Cortex of kidney (tissue), 1 donor: ENCODE measurements at places on chromosomes 2 and 18.

DNA sequence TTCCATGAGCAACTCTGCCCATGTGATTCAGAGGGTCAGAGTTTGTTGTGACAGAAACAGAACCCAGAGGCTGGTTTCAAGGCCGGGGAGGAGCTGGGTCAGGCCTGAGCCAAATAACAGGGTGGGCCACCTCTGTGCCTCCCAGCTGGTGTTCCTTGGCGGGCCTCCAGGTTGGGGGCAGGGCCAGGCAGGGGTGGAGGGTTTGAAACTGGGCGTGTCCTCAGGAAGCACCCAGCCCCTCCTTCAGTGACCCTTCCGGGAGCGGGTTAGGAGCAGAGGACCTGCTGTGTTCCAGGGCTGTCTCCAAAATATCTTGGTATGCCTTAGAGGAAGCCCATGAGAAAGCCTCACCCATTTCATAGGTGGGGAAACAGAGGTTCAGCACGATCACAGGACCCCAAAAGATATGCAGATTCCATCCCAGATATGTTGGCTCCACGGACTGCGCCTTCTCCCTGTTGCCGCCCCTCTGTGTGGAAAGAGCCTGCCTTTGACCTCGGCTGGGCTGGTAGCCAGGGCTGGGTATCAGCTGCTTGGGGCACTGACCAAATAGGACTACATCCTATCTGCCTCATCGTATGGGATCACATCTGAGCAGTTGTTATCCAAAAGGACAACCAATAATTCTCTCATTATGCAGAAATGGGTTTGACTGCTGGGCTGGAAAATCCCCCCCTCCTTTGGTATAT, 74.8 kb upstream of the GLI2 start:
- DNase-seq = no peak

- no peak for DNase-seq
Measured at GRCh38 chr2:46194856-46195255, 102.4 kb upstream of the EPAS1 start.

GRCh38 chr2:156490466-156490840, 54.3 kb downstream of the GPD2 start:
- DNase-seq = no peak

DNA sequence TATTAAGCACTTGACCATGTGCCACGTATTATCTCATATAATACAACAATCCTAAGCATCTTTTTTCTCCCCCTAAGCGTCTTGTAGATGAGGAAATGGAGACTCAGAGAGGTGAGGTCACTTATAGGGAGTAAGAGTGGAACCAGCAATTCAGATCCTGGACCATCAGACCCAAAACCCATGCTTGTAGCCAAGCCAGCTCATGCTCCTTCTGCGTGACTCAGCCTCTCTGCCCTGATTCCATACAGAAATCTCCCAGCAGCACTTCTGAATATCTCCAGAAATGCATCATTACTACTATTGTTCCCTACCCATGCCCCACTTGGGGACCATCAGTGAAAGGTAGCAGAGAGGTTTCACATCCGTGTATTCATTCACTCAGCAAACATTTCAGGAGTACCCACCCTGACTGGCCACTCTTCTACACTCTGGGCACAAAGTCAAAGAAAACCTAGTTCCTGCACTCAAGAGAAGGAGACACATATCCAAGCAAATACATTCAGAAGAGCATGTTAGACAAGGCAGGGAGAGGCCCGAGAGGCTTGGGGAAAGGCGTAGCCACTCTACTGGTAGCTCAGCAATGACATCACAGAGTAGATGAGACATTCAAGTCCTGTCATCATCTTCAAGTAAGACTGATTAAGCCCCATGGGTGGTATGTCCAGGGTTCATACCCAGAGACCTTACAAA, 141.9 kb downstream of the MTCL1 start:
- no peak for DNase-seq

DNA sequence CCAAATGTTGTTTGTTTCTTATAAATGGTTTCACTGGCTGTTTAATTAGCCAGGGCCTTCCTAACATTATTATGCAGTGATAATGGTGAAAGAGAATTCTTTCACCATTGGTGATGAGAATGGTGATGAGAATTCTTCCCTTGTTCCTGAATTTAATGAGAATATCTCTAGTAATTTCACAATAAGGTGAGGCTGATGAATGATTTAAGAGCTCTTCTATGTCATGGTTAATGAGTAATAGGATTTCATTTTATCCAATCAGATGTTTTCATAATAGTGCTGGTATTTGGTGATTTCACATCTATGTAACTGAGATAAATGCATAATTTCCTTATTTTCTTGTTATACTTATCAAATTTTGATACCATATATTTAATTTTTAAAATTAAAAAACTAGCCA, 535.7 kb upstream of the ZEB2 start:
- DNase-seq = no peak

DNA sequence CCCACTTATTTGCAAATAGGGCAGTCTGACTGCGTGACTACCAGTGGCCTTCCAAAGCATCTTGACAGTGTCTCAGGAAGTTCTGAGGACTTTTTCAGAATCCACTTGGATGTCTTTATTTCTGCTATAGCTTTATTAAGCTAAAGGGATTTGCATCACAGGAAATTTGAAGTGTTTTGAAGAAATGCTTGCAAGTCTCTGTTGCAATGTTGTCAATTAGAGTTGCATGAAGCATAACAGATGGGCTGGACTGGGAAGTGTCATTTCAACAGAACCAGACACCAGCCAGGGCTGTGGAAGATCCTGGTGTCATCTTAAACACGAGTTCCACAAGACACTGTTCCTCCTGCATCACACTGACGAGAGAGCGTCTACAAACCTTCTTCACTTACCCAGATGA, 224.5 kb downstream of the EN1 start:
- no peak for DNase-seq

GRCh38 chr2:23697256-23698075, 229.5 kb downstream of the ATAD2B start:
- no peak for DNase-seq

- DNase-seq = no peak
Measured at GRCh38 chr2:118823633-118824032, 23.8 kb downstream of the EN1 start.

GRCh38 chr2:238345297-238345968, 25.1 kb downstream of the TRAF3IP1 start:
- DNase-seq = no peak

DNA sequence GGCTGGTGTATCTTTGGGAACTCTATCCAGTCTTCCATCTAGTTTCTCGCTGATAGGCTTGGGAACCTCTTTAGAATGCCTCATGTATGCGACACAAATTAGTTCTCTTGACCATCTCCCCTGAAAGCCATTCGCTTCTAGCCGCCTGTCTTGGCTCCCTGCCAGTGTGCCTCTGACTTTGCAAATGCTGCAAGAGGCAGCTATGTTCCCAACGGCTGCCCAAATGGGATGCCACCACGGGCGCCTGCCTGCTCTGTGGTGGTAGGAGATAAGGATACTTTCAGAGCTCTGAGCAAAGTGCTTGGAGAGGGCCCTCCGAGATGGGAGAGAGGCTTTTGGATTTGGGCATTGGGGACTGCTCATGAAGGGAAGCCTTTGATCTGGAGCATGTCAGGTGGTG, 77.7 kb upstream of the IGFBP5 start:
- DNase-seq = no peak

- DNase-seq = no peak
Measured at GRCh38 chr2:20491739-20492531, 45.1 kb downstream of the RHOB start.

DNA sequence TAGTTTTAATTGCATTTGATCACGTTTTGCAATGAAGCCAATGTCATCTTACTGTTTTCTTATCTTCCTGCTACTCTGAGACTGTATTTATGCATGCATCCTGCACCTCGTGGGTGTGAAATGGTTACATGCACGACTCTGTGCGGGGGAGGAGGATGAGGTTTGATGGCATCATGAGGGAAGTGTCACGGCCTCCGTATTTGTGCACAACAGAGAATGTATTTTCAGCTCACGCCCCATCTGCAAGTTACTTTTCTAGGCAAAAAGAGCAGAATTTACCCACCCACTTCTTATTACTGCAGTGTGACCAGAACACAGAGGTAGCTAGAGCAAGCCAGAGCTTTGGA, 145.1 kb downstream of the TDRD15 start:
- DNase-seq = no peak

GRCh38 chr2:101689114-101689825, 8.2 kb upstream of the MAP4K4 start:
- no peak for DNase-seq

GRCh38 chr2:156087875-156088274, 244.6 kb downstream of the NR4A2 start:
- DNase-seq = no peak

DNA sequence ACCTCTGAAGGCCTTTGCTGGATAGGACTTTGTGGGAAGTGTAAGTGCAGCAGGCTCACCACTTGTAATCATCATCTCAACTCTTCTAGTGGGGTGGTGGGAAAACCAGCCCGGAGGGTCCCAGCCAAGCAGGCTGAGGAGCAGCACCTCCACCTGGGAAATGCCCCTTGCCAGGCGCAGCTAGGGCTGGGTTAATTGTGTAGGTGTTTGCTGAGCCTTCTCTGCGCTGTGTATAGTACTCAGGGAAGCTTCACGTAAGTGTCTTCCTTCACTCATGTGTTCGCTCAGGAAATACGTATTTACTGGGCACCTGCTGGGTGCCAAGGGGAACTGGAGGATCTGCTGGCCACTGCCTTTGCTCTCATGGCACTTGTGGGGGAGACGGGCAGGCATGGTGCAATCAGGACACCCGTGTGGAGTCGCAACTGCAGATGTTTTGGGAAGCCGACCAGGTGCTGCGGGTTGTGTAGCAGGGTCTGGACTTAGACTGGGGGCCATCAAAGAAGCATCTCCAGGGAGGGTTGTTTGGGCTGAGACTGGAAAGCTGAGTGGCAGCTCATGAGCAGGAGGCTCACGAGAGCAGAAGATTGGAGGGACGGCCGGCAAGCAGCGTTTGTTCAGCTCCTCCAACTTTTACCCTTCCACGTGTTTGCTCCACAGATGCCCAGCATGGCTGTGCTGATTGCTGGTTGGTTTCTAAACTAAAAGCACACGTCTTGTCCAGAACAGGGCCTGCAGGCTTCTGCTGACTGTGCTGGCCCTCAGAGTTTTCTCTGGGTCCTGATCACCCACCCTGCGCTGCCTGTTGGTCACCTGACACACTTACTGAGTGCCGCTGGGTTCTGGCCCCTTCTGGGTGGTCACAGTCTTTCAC, 164.6 kb downstream of the LDLRAD4 start:
- DNase-seq = no peak

DNA sequence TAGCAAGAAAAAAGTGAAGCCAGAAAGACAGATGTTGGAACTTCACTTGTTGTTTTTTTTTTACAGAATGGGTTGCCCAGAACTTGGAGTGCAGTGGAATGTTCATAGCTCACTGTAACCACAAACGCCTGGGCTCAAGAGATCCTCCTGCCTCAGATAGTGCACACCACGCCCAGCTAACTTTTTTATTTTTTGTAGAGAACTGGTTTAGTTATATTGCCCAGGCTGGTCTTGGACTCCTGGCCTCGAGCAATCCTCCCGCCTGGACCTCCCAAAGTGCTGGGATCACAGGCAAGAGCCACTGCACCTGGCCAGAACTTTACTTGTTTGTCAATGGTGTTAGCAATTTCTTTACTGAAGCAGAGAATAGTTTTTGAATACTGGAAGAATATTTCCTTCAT, 11.9 kb upstream of the ASPRV1 start:
- no peak for DNase-seq

- DNase-seq = no peak
Measured at GRCh38 chr2:13030606-13031005, 313.9 kb downstream of the TRIB2 start.

DNA sequence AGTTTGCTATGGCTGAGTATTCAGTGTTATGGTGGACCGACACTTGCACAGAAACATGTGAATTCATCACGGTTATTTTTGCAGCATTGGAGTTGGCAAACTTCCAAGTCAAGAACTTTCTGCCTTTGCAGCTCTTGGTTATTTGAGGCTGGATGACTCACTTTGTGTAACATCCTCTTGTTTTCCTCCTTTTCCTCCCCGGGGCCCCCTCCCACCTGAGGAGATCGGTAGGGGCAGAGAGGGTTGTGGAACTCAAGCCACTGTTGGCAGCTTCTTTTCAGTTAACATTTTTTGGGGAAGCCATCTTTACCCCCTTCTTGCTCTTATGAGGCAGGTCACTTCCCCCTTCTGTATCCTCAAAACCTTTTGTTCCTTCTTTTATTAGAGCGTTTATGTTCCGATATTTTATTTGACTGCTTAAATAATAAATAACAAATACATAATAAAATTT, 48.6 kb downstream of the DDX1 start:
- no peak for DNase-seq

DNA sequence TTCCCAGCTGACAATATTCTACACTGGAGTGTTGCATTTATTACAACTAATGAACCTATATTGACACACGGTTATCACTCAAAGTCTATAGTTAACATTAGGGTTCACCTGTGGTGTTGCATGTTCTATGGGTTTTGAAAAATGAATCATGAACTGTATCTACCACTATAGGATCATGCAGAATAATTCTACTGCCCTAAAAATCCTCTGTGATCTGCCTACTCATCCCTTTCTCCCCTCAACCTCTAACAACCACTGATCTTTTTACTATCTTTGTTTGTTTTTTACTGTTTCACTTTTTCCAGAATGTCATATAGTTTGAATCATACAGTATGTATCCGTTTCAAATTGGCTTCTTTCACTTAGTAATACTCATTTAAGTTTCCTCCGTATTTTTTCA, 47.6 kb upstream of the TCF7L1 start:
- no peak for DNase-seq

GRCh38 chr2:199163613-199164458, 293.9 kb downstream of the SATB2 start:
- DNase-seq = no peak

GRCh38 chr2:85795331-85796045, 41.7 kb downstream of the ATOH8 start:
- no peak for DNase-seq

GRCh38 chr18:10476338-10476791, 21.9 kb downstream of the APCDD1 start:
- DNase-seq = no peak

GRCh38 chr2:240244543-240244942, 104.1 kb upstream of the OTOS start:
- DNase-seq = no peak

GRCh38 chr2:221716426-221717303, 144.6 kb upstream of the EPHA4 start:
- DNase-seq = no peak

DNA sequence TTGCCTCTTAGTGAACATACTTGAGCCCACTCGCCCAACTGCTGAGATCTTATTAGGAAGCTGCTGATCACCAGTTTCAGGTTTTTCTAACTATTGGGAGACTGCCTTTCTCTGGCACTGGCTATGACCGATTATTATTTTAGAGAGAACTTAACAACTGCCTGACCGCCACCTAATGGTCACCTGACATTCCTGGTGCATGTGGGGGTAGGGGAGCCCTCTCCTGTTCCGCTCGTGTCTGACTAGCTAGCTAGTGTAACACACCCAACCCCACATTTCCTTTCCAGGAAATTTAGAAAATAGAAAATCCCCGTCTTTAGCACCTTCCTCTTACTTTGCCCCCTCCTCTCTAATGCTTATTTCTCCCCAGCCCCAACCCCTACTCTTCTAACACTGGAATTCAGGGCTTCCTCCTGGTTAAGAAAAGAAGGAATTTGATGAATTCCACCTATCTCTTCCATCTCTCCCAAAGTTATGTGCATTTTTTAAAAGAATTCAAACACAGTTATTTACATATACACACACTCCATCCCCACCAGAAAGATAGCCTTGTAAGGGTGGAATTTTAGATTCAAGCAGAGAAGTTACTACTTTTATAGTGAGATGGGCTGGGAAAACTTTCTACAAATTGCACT, 19.4 kb upstream of the DNER start:
- no peak for DNase-seq
